SK-N-SH (cell line): ENCODE measurements at places on chromosomes 6 and 20. TPM values are rescaled to one million over a fixed set of nuclear protein-coding genes. Genes with fewer than 3 reads are reported as not detected.

Gene BHLHE23
- not detected in 2 replicates for polyA plus RNA-seq

Gene TFAP2D
- polyA plus RNA-seq, result not detected in 2 replicates

Gene PAX1
- not detected in 2 replicates for polyA plus RNA-seq

Gene TTBK1
- 0.91 and 0.94 TPM in 2 replicates for polyA plus RNA-seq

Gene MAS1
- not detected in 2 replicates for polyA plus RNA-seq

Gene NT5E
- 443 and 528 TPM in 2 replicates for polyA plus RNA-seq

Gene TINAG
- 0.13 and 0.29 TPM in 2 replicates for polyA plus RNA-seq

Gene TPBG
- 128 and 147 TPM in 2 replicates for polyA plus RNA-seq

Gene NHLRC1
- 0.15 and 0.29 TPM in 2 replicates for polyA plus RNA-seq

Gene TFAP2A
- polyA plus RNA-seq, result 0.02 and 0.07 TPM in 2 replicates

DNA sequence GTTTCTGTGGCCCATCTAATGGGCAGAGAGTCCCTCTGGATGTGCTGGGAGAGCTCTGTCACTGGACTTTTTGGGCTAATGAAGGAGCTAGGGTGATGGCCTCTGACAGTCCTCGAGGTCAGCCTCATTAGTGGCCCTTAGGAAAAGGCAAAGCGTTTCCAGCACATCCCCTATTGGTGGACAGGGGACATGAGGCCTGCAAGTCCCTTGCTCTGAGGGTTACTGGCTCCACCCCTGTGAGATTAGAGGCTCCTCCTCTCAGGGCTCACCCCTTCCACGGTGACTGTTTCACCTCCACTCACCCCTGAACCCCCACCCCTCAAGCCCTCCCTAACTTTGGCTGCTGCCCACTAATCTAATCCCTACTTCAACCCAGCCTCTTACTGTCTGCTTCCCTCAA, 12.8 kb upstream of the FANCE start:
- H3K4me1 ChIP-seq, result peaks cover 2% of the 10 kb centered on the region; the same call in 1 of the 2 replicates
- H3K27ac ChIP-seq, result no peak overlapping the region
- H3K27me3 ChIP-seq, result no peaks in the 10 kb centered on the region
- H3K4me3 ChIP-seq, result no peak overlapping the region
- DNase-seq, result no peak

DNA sequence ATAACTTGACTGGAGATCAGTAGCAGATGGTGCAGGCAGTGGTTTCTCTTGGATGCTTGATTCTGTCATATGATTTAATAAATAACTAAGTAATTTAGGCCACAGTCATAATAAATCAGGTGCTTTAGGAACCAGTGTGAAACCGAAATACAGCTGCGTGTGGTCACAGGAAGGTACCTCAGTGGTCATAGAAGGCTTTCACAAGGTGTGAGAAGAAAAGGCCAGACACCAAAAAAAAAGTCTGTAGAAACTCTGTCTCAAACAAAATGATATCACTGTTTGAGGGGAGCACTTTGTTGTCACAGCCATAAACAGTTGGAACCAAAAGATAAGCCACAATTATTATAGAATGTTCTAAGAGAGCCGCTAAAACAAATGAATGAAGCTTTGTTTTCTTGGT, 56.5 kb downstream of the ARMC2 start:
- no peak for DNase-seq
- H3K27me3 ChIP-seq, result no peaks in the 10 kb centered on the region
- H3K4me3 ChIP-seq, result no peak overlapping the region

GRCh38 chr6:142761756-142762155, 183.2 kb downstream of the HIVEP2 start:
- no peaks in the 10 kb centered on the region for H3K27me3 ChIP-seq
- H3K4me1 ChIP-seq, result peaks cover 5% of the 10 kb centered on the region; the same call in 1 of the 2 replicates
- DNase-seq, result no peak
- peak overlapping the region; percentile 87 for H3K27ac ChIP-seq
- no peak overlapping the region for H3K4me3 ChIP-seq

GRCh38 chr20:7637184-7637583, 303.1 kb downstream of the HAO1 start:
- no peak overlapping the region for H3K4me3 ChIP-seq
- no peaks in the 10 kb centered on the region for H3K36me3 ChIP-seq
- H3K27ac ChIP-seq, result no peak overlapping the region
- no peak for DNase-seq
- no peaks in the 10 kb centered on the region for H3K27me3 ChIP-seq

DNA sequence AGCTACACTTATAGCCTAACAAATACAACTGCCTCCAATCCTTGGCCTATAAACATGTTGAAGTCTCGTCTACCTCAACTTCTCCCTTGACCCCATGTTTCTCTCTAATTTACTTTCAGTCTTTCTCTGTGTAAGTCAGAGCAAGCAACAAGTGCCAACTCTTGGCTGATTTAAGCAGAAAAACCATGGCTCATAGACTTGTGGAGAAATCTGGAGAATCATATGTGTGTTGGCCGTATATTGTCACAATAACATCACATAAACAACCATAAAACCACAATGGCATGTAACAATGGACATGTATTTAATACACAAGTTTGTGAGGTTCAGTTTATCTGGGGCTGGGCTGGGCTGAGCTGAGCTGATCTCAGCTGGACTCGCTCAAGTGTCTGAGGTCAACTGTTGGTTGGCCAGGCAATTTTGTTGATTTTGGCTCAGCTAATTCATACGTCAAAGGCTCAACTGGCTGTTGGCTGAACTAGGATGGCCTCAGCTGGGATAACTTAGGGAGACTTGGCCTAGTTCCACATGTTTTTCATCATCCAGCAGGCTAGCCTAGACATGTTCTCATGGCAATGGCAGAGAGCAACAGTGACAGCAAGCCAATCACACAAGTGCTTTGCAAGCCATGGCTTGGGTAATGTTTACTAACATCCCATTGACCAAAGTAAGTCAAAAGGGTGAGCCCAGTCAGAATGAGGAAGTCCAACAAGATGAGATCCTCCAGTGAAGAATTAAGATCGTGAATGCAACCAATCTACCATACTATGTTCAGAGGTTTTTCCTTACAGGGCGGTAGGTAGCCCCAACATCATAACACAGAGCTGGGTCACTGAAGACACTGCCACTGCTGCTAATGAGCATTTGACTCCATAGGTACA, 12.9 kb upstream of the TBC1D22B start:
- H3K4me3 ChIP-seq, result no peak overlapping the region
- DNase-seq, result no peak
- H3K4me1 ChIP-seq, result peaks cover 24% of the 10 kb centered on the region

DNA sequence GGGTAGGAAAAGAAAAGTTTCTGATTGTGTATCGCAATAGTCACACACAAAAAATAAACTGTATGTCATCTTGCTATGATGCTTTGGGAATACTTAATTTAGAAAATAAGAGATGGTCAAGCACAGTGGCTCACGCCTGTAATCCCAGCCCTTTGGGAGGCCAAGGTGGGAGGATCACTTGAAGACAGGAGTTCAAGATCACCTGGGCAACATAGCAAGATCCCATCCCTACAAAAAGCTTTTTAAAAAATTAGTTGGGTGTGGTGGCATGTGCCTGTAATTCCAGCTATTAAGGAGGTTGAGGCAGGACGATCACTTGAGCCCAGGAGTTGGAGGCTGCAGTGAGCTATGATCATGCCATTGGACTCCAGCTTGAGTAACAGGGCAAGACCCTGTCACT, 27.6 kb downstream of the MAP7 start:
- H3K36me3 ChIP-seq, result no peaks in the 10 kb centered on the region
- no peak overlapping the region for H3K4me3 ChIP-seq
- H3K27me3 ChIP-seq, result no peaks in the 10 kb centered on the region
- H3K4me1 ChIP-seq, result peaks cover 39% of the 10 kb centered on the region
- H3K27ac ChIP-seq, result no peak overlapping the region

- H3K27me3 ChIP-seq, result no peaks in the 10 kb centered on the region; the same call in 1 of the 2 replicates
- DNase-seq, result no peak
Observed at GRCh38 chr6:99979953-99980352, 14.1 kb downstream of the MCHR2 start.

DNA sequence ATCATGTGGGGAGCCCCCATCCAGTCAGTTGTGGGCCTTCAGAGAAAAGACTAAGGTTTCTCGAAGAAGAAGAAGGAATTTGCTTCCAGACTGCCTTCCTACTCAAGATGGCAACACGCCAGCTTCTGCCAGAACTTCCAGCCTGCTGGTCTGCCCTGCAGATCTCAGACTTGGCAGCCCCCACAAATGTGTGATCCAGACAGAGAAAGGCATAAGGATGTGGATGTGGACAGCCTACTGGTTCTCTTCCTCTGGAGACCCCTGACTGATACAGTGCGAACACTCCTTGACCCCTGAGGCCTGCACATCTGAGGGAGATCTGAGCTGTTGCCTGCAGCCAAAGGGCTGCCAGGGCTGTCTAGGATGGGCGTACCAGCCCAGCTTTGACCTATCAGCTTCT, 8.6 kb downstream of the GABRR1 start:
- H3K4me3 ChIP-seq, result no peak overlapping the region
- no peak overlapping the region for H3K27ac ChIP-seq
- no peaks in the 10 kb centered on the region; the same call in 1 of the 2 replicates for H3K27me3 ChIP-seq
- H3K4me1 ChIP-seq, result peaks cover 5% of the 10 kb centered on the region; the same call in 1 of the 2 replicates
- DNase-seq, result no peak

DNA sequence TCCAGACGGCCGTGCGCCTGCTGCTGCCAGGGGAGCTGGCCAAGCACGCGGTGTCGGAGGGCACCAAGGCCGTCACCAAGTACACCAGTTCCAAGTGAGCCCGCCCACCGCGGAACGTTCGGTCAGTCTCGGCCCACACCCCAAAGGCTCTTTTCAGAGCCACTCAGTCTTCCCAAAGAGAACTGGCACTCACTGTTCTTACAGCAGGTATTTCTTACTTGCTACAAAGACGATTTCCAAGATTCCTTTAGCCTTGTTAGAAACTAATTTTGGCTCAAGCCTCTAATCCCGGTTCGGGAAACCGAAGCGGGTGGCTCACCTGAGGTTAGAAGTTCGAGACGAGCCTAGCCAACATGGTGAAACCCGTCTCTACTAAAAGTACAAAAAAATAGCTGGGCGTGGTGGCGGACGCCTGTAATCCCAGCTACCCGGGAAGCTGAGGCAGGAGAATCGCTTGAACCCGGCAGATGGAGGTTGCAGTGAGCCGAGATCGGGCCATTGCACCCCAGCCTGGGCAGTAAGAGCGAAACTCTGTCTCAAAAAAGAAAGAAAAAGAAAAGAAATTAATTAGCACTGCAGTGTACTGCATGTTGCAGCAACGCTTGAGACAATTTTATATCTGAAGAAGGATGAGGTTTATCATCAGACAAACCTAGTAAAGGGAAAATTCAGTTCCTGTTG, 73.1 kb downstream of the OR2B2 start:
- peaks cover 8% of the 10 kb centered on the region; the same call in 1 of the 2 replicates for H3K36me3 ChIP-seq
- peak overlapping the region; percentile 96 for H3K27ac ChIP-seq
- peak overlapping the region; percentile 83 for H3K4me3 ChIP-seq
- no peaks in the 10 kb centered on the region for H3K27me3 ChIP-seq
- no peak for DNase-seq

DNA sequence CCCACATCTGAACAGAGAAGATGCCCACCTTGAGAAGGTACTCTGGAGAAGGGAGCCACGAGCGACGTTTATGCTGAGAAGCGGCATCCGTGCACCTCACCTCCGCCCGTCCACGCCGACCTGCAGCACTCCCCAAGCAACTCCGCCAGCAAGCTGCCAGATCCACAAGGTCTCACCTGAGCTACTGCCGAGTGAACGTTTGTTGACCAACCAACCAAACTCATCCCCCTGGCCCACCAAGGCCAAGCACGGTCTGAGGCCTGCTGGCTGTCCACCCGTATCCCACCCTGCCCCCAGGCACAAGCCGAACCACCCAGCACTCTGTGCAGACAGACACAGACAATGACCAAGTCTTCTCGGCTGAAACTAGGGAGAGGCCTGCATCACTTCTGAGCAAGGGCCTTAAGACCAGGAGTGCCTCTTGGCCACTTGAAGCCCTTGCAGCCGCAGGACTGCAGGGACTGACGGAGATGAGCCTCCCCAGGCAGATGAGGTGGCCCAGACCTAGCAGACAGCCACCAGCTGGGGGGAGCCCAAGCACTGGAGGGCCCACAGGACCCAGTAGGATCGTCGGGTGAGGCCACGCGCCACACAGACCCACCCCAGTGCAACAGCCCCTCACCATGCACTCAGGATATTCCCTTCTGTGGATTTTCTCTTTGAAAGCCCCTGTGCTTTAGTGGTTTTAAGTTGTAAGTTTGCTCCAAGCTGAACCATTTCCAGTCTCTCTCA, 12.1 kb downstream of the TAF4 start:
- no peak overlapping the region for H3K4me3 ChIP-seq
- no peak for DNase-seq
- H3K27ac ChIP-seq, result no peak overlapping the region

DNA sequence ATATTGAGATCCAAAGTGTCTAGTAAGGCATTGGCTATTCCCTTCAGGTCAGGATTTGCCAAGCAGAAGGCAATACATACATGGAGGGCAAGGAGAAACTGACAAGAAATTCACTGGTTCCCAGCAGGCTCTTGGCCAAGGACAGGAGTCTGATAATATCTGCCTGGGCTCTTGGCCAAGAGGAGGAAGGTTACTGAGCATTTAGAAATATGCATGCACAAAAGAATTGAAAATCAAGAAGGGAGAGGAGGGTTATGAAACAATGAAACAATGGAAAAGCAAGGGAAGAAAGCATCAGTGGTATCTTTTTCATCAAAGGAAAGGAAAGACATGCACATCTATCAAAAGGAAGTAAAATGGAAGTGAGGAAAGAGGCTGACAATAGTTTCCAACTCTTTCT, 42.4 kb downstream of the ARHGAP18 start:
- DNase-seq, result no peak
- no peaks in the 10 kb centered on the region for H3K27me3 ChIP-seq
- H3K36me3 ChIP-seq, result no peaks in the 10 kb centered on the region
- H3K27ac ChIP-seq, result peak overlapping the region; percentile 58; the same call in 1 of the 2 replicates

GRCh38 chr6:5996714-5997419, 9.9 kb downstream of the NRN1 start:
- peak overlapping the region; percentile 65 for H3K4me3 ChIP-seq
- peaks cover 54% of the 10 kb centered on the region for H3K27me3 ChIP-seq
- H3K4me1 ChIP-seq, result no peaks in the 10 kb centered on the region
- peak overlapping the region; percentile 43; the same call in 1 of the 2 replicates for H3K27ac ChIP-seq

DNA sequence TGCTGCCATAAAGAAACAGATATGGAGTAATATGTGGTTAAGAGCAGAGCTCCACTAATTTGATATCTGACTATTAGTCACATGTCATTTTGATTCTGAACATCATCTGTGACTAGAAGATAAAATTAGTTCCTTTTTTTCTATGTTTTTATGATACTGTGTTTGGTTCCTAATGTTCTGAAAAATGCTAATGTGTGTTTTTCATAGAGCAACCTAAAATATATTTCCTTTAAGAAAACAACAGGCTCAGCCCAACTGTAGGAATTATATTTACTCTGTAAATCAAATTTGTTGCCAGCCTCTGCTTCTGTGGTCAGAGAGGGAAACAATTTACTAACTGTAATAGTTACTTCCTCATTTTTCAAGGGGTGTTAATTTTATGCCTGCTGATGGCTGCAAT, 33.3 kb upstream of the TXLNB start:
- H3K27ac ChIP-seq, result no peak overlapping the region
- H3K4me1 ChIP-seq, result no peaks in the 10 kb centered on the region
- no peaks in the 10 kb centered on the region for H3K36me3 ChIP-seq
- no peak for DNase-seq
- no peaks in the 10 kb centered on the region; the same call in 1 of the 2 replicates for H3K27me3 ChIP-seq
- no peak overlapping the region for H3K4me3 ChIP-seq

DNA sequence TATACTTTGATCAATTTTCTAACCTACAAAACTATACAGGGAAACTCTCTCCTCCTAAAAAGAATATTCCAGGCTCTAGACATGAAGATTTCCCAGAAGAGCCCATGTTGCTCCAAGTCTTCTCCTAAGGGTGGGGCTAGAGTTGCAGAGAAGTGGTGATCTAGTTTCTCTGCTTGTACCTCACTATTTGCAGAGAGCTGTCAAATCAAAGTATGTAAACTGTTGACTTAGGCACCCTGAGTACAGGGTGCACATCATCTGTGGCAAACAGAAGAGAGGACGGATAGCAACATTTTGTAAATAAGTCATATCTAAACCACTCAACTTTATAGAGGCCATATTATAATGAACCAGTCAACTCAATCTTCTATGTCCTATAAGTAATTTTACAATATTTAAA, 250.1 kb downstream of the KHDRBS2 start:
- no peaks in the 10 kb centered on the region for H3K4me1 ChIP-seq
- no peaks in the 10 kb centered on the region for H3K27me3 ChIP-seq
- H3K4me3 ChIP-seq, result no peak overlapping the region
- no peak overlapping the region for H3K27ac ChIP-seq
